ENCODE measurements at places on chromosomes 1 and 21. TPM values are rescaled to one million over a fixed set of nuclear protein-coding genes. Genes with fewer than 3 reads are reported as not detected.

- no peak for DNase-seq
These were observed 48.9 kb upstream of the DIP2A start for GRCh38 chr21:46409641-46410406.

- DNase-seq, result no peak
These were observed 40.1 kb downstream of the SYT6 start for GRCh38 chr1:114113411-114114184.

- DNase-seq, result no peak
These were observed 2063.9 kb downstream of the MRPL39 start for GRCh38 chr21:23543333-23543732.

- DNase-seq, result no peak
These were observed 3.9 kb upstream of the CDC42 start for GRCh38 chr1:22048351-22049192.

The PUM1 gene
- 140 TPM for total RNA-seq

Data from occipital lobe (tissue), 3 donors.